T-helper 9 cell (primary cell): ENCODE measurements at places on chromosomes 4 and X.

DNA sequence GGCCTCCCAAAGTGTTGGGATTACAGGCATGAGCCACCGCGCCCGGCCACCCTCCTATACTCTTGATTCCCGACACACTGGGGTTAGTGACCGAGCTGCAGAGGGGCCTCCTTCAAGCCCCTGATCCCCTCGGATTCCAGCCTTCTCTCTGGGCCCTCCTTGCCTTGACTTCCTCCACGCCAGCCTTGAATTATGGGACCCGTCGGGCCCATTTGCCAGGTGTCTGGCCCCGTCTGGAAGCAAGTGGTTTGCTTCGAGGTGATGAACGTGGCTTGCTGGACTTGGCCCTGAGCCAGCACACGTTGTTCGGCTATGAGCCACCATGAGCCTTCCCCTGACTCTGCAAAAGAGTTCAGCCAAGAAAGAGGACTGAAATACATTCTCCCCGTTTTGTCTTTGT, 37.4 kb upstream of the GRPEL1 start:
- DNase-seq = no peak

- DNase-seq = no peak
Observed at GRCh38 chr4:152259866-152260265, 276.0 kb downstream of the FBXW7 start.

- no peak for DNase-seq
Observed at GRCh38 chr4:141158219-141158618, 24.9 kb upstream of the RNF150 start.

DNA sequence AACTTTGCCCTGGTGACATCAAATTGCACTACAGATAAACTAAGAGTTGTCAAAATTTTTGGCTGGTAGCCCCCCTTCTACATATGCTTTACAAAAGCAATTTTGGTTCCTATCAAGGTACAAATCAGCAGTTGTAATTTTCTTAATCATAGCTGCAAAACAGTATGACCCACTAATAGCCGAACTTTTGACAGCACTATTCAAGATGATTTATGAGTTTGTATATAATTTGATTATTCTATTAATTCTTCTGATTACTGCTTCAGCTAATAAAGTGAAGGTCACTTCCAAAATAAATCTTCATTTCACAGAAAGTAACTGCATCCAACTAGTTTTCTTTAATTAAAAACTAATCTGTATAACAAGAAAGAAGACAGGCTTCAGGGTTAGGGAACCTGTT, 119.6 kb downstream of the CHM start:
- no peak for DNase-seq

DNA sequence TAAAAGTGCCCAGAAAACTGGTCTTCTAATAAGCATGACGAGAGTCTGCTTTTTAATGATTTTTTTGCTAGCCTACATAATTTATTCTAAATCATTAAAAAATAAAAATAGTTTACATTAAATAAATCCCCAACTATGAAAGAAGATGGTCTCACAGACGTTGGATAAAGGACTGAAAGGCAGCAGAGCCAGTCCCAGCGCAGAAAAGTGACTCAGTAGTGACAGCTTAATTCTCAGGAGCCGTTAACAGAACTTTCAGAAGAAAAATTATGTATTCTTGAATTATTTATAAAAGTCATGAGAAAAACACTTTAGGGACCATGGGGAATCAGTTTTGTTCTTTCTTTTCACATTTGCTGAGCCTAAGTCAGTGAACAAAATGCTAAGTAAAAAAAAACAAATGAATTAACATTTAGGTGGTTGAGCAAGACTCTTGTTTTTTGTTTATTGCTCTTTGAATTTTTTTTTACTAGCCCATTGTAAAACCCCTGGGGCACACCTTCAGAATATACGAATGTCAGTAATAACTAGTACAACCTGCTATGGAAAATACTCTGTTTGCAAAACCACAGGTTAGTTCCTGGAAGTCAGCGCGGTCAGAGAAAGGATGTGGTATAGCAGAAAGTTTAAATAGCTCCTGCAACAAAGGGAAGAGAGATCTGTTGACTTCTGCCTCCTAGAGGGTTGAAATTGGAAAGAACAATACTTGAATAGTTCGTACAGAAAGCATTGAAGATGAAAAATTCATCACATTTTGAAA, 50.4 kb upstream of the CCDC160 start:
- DNase-seq = peak; percentile 28

DNA sequence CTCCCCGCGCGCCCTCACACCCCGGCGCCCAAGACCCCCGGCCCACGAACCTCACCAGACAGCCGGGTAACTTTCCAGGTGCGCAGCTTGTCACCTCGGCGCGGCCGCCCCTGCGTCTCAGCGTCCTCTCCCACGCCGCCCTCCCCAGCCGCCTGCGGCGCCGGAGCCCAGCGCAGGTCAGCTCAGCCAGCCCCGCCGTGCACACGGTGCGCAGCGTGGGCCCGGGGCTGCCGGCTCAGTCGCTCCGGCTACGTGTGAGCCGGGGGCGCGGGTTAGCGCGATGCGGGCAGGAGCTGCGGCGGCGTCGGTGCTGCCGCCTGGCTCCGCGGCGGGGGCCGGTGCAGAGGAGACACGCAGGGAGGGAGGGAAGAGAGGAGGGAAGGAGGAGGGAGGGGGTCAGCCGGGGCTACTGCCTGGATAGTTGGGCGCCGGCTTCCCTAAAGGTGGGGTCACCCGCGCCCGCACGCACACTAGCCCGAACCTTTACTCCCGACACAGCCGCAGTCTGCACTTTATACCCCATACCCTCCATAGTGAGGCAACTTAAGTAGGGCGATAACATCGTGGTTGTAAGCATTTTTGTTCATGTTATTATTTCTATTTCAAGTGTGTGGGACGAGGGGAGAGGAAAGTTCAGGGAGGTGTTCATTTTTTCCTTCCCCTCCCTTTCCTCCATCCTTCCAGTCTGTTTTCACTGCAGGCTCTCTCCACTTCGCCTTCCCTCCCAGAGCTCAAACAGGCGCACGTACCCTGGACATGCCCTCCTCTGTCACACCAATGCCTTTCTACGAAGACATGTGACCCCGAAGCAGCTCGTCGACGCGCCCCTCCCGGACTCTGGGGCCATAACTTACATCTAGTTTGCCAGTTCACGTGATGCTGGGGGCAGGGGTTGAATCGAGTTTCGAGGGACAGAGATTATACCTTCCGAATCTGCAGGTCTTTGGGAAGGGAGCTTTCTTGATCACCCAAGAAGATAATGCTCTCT, at the start of gene PRKG2:
TSS of gene PRKG2 (minus strand) at position 342 of the 988 bp plus-strand sequence. CDS start 10,175 bp downstream, outside the sequence.
- DNase-seq = no peak

DNA sequence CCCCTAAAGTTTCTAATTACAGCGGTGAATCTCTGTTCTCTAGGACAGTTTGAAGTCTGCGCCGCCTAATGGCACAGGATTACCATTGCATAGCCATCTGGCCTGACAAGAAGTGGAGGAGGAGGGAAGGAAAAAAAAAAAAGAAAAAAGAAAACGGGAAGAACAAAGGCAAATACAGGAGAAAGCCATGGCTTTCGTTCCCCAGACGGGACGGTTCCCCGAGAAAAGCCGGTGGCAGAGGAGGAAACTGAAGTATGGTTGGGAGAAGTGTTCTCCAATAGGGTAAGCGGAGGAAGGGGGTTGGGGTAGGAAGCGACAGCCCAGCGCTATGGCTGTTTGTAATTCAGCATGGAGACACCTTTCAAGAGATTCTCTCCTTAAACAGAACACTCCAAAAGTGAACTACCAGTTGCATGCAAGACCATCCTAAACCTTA, 80.8 kb downstream of the HMGN5 start:
- DNase-seq = peak; percentile 14

- no peak for DNase-seq
Observed at GRCh38 chrX:44731160-44731559, 112.7 kb upstream of the DUSP21 start.

- no peak for DNase-seq
Observed at GRCh38 chr4:11799196-11799595, 370.5 kb upstream of the HS3ST1 start.

- no peak for DNase-seq
Observed at GRCh38 chr4:8644966-8645752, 52.6 kb downstream of the CPZ start.

- DNase-seq = no peak
Observed at GRCh38 chr4:5921101-5921980, 28.5 kb upstream of the CRMP1 start.

- no peak for DNase-seq
Observed at GRCh38 chr4:105057370-105058105, 89.1 kb upstream of the TET2 start.

DNA sequence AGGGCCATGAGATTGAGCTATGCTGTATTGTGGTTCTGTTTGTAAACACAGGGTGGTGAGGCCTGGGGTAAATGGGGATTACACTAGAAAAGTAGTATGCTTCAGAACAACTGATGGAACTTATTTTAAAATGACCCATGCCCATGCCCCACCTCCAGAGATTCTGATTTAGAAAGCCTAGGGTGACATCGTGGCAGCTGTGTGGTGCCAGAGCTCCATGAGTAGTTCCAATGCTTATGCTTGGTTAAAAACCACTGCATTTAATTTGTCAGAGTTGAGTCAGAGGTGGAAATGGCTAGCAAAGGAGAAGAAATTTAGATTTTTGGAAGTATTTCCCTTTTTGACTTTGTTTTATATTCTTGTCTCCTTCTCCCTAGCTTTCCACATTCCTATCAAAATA, 63.4 kb upstream of the PDE5A start:
- DNase-seq = no peak

DNA sequence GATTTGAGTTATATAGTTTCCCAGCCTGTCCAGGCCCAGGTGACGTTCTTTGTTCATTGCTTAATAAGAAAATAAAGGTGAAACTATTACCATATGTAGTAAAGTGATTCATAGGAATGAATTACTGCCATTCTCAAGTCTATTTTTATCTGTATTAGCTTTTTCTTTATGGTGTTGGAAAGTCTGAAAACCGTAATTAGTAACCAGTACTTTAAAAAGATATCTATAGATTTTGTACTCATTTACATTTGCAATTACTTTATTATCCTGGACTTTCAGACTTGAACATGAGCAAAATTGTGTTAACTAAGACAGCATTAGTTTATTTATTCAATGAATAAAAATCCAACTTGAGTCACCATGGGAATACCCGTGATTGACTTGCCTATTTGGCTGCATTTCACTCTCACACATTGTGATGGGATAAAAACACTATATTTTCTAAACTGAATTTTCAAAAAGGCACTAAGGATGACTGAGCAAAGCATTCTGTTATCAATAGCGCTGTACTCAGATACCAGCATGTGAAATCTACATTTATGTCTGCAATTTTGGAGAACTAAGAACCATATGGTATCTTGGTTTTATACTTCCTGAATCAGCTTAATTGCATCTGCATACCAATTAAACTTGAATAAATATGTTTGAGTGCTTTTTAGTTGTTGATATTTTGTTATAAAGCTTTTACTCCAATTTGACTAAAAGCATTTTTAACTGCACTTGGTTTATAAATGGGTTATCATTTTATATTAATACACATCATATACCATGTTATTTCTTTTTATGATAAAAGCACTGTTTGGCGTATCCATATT, 154.6 kb downstream of the CCSER1 start:
- no peak for DNase-seq

- DNase-seq = peak; percentile 59
Observed at GRCh38 chr4:4461850-4462249, 74.9 kb downstream of the NSG1 start.

- no peak for DNase-seq
Observed at GRCh38 chrX:115390078-115390477, 100.6 kb downstream of the LUZP4 start.

- no peak for DNase-seq
Observed at GRCh38 chr4:78145622-78146021, 88.5 kb downstream of the FRAS1 start.

DNA sequence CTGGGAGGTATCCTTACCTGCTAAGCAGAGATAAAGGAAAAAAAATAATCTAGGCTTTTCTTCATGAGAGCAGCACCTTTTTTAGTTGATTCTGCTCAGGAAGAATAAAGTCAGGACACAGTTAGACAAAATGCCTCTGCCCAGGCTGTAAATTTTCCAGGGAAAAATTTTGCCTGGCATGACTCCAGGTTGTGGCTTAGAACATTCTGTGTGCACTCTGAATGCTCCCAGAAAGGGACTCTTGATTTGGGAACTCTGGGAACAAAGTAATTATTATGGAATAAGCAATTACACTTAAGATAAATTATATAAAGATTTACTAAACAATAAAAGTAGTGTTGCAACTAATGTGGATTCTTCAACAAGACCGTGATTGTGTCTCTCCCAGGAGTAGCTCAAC, 826.2 kb upstream of the TENM3 start:
- no peak for DNase-seq

- no peak for DNase-seq
Observed at GRCh38 chr4:139622901-139623381, 42.7 kb upstream of the MGST2 start.

GRCh38 chrX:103562801-103563200, 22.5 kb upstream of the TCEAL4 start:
- no peak for DNase-seq

GRCh38 chr4:108683479-108683878, 33.1 kb downstream of the OSTC start:
- no peak for DNase-seq

- no peak for DNase-seq
Observed at GRCh38 chrX:43969504-43970501, 3.4 kb downstream of the NDP start.

DNA sequence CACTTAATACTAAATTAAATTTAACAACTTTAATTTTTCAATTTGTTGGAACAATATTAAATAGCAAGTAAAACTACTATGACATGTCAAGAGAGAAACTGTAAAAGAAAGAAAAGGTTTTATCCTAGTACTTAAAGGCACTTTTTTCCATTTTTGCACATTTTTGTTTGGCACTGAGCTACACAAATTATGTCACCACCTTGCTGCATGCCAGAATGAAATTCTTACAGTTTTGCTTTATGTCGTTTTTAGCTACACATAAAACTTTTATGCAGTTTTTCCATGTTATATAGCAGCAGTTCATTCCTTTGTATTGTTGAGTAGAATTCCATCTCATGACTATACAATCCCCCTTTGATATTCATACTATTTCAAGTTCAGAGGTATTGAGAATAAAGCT, 99.1 kb upstream of the RXFP1 start:
- DNase-seq = no peak

DNA sequence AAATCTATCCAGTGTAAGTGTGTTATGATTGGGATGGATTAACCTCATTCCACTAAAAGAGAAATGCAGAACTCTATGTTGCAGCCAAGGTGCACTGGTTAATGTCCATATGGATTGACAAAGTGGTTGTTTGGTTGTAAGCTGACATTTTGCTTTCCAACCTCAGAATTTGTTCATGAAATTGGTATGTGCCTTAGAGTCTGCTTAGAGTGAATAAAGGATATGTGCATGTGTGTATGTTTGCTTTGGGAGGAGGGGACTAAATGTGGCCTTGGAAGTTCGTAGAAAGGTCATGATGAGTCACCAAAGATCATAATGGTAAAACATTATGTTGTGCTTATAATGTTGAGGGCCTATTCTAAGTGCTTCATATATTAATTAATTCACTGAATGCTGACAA, 44.1 kb upstream of the MBNL3 start:
- no peak for DNase-seq

GRCh38 chr4:124144238-124144654, 568.3 kb downstream of the ANKRD50 start:
- DNase-seq = no peak
